Psoas muscle (tissue), 8 donors: ENCODE measurements at places on chromosomes 3 and 15. TPM values are rescaled to one million over a fixed set of nuclear protein-coding genes. Genes with fewer than 3 reads are reported as not detected.
A peak's percentile ranks its signal among the peaks of the same experiment; 100 is the strongest.

- DNase-seq = no peak
Measured at GRCh38 chr3:59150039-59150438, 100.2 kb upstream of the CFAP20DC start.

GRCh38 chr3:88209356-88209755 is 59.6 kb downstream of the C3orf38 start:
- DNase-seq = no peak

DNA sequence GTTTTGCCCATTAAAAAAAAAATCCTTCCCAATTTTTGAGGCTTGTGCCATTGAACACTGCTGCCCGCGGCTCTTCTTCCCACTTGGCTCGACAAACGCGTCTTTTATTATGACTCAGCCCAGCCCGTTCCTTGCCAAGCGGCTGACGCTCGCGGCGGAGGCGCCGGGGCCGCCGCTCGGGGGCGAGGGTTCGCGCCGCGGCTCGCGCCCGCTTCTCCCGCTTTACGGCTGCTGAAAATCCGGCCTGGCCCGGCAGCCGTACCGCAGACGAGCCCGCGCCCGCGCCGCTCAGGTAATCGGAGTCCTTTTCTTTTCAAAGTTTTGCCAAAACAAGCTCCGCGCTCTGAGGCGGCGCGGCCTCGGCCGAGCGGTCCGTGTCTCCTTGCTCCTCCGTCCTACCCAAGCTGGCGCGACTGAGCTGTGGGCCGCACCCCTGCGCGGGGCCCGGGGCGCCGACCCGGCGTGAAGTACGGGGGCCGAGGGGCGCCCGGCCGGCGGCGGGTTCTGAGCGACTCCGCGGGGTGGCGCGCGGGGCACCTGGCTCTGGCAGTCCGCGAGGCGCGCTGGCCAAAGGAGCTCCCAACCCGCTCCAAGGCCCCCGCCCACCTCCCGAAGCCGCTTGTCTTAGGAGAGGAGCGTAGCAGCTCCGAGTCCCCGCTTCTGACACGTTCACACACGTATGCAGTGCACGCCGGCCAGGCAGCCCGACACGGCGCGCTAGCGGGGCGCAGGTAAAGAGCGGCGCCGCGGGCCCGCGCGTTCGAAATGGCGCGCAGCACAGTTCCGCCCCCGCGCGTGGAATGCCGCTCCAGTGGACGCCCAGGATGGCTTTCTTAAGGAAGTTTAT is 418.2 kb upstream of the NAALADL2 start:
- DNase-seq = peak; percentile 87

Gene SNRPA1
- polyA plus RNA-seq = 73.6 TPM

Gene PLA2G4D
- not detected for polyA plus RNA-seq

Gene CMTM7
- 2.6 TPM for polyA plus RNA-seq
